ENCODE measurements at places on chromosomes 12 and 14.

DNA sequence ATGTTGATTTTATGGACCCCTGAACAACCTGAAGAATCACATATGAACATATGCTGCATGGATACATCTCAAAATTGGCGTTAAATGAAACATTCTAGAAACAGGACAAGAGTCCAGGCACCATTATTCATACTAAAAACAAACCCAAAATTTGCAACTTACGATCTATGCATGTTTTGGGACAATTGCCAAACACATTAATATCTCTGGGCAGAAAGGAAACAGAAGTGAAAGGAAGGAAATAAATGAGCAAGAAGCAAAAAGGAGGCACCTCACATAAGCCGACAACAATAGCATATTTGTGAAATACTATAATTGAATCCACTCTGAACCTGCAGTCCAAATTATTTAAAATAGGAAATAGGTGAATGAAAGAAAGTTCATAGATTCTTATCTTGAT, 1505.3 kb downstream of the AACS start:
- no peak for DNase-seq

DNA sequence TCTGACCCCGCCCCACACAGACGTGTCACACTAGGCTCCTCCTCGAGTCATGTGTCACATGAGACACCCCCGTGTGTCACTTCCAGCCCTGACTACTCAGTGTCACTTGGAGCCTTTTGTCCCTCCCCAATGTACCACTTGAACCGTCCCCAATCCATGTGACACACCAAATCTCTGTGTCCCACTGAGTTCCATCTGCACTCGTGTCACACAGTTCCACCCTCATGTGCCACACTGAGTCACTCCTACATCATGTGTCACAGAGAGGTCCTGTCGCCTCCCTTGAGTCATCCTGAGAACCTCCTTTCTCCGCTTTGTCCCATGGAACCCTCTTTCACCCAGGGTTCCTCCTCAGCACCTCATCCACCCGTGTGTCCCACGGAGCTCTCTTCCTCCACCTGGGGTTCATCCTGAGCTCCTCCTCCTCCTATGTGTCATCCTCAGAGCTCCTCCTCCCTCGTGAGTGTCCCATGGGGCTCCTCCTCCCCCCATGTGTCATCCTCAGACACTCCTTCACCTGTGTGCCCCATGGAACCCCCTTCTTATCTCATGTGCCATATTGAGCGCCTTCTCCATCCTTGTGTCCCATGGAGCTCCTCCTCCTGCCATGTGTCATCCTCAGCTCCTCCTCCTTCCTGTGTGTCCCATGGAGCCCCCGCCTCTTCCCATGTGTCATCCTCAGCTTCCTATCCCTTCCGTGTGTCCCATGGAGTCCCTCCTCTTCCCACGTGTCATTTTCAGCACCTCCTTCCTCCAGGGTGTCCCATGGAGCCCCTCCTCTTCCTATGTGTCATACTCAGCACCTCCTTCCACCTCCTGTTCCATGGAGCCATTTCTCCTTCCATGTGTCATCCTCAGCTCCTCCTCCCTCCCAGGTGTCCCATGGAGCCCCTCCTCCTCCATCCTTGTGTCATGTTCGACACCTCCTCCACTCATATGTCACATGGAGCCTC, 32.0 kb downstream of the RTL1 start:
- no peak for DNase-seq

GRCh38 chr14:84003346-84003745, 1526.6 kb upstream of the FLRT2 start:
- DNase-seq: no peak

DNA sequence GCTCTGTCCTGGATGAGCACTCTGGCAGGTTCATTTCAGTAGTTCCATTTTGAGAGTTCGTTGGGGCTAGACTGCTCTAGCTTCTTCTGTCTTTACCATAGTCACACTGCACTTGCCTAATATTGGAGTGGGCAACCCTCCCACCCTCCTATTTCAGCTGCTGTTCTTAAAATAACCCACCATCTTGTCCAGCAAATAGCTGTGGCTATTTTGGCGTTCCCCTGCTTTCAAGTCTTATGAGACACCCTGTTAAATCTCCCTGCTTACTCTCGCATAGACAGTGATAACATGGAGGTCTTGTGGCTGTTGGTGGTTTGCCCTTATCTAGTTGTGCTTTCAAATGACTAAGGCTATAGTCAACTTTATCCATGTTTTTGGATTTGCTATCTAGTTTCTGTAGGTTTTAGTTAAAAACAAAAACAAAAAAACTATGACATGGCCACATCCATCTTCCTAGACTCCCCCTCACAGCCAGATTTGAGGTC, 65.5 kb downstream of the LRP6 start:
- DNase-seq: no peak

GRCh38 chr12:107064243-107064642, 29.1 kb downstream of the CRY1 start:
- no peak for DNase-seq

DNA sequence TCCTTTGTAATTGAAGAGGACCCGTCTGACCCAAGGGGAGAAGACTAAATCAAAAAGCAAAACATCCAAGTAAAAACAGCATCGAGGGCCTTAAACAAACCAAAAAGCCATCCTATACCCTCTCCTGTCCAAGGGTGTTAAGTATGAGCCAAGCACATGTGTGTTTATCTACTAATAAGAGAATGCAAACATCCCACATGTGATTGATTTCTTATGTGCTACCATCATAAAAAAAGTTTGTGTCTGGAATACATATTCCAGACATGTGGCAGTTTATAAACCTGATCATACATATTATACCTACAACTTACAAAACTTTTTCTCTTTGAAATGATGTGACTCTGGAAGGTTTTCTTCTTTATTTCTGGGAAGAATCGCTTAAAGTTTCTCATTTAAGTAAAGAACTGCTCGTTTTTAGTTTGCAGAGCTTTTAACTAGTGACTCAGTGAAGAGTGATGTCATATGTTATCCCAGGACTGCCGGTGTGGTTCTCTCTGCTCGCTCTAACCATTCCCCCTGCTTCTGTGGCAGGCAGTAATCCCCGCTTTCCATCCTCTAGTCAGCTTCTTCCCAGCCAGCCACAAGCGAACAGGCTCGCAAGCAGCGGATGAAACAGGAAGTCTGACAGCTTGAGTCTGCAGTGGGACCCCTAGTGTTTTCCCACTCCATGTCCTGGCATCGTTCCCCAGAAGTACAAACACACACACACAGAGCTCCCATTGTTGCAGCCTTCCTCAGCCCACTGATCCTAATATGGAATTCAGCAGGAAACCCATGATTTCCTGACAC, 431 bp upstream of the RHOJ start:
- DNase-seq: no peak

DNA sequence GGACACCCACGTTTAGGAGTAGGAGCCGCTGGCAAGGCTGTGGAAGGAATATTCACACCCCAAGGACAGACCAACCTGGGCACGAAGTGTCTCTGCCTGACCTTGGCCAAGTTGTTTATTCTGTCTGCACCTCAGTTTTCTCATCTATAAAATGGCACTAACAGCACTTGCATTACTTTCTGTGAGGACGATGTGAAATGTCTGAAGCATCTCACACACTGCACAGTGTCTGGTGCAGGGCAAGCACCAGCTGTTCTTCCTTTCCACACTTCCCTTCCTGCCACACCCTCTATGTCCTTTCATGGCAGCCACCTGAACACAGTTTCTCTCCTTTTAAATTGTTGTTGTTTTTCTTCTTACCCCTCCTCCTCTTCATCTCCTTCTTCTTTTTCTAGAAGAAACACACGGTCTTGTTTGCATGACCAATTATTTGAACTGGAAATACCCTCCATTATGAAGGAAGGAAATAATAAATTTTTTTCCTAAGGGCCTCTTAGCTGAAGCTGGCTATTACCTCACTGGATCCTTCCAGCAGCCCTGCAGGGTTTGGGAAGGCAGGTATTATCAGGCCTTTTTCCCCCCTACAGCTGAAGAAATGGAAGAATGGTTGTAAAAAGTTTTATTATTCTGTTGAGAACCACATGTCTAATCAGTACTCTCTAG, 42.9 kb upstream of the ATP23 start:
- DNase-seq: no peak

GRCh38 chr14:85581691-85582090, 51.7 kb downstream of the FLRT2 start:
- DNase-seq: no peak

GRCh38 chr12:52917800-52918199, 12.9 kb upstream of the KRT8 start:
- no peak for DNase-seq

- no peak for DNase-seq
Measured at GRCh38 chr12:108807476-108807875, 49.9 kb downstream of the SSH1 start.

DNA sequence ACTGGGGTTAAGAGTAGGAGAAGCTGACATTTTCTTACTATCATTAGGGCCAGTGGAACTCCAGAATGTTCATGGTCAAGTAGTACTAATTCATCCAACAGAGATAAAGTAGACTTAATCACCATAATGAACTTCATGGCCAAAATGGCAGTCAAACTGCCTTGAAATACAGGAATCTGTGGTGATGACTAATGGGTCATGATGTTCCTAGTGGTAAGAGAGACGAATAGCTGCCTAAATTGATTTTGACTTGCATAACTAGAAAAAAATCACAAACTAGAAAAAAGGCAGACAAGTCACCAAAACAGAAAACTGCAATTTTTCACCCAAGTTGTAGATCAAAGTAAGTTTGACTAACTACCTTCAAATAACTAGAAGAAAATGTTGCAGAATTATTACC, 138.5 kb downstream of the MGAT4C start:
- no peak for DNase-seq

DNA sequence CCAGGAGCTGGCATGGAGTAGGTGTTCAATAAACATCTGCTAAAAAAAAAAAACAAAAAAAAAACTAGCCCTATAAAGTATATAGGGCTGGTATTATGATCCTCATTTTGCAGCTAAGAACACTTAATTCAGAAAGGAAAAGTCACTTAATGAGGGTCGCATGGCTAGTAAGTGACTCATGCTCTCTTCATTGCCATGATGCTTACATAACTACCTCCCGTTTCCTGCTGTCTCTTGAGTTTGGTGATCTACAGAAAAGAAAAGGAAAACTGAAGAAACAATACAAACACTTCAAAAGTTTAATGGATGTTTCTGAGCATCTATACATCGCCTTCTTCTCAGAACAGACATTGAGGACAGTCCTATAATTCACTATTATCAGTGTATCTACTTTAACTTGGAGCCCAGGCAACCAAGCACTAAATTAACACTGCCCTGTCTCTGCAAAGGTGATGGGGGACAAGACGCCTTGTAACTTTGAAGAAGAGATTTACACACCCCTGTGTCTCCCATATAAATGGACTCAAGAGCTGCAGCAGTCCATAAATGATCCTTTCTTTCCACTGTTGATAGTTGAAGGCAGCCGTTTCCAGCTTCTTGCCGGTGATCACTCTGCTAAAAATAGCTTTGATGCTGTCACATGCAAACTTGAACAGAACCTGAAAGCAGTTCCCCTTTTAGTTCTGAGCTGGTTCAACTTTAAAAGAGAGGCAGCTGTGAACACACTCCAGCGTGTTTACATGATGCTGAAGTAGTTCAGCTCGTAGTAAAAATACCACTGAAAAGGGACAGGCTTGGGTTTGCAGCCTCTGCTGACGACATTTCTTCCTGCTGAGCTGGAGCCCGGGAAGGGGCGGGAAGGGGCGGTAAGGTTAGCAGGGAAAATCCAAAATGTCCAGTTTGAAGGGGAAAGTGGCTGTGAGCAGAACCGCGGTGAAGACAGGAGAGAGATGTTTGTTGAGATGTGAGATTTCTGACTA, 113.3 kb downstream of the FOXN3 start:
- no peak for DNase-seq

GRCh38 chr12:50032854-50033581, 7.7 kb upstream of the RACGAP1 start:
- DNase-seq: no peak

DNA sequence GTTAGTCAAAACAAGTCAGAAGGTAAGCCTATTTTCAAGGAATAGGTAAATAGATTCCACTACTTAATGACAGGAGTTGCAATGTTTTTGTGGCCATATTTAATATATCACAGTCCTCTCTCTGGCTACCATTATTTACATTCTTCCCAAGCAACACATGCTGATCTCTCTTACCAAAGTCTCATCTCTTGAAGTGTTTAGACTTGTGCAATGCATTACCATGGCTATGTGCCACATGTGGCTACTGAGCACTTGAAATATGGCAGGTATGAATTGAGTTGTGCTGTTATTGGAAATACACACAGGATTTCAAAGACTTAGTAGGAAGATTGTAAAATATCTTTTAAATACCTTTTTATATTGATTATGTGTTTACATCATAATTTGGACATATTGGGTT, 262.4 kb upstream of the PDE3A start:
- no peak for DNase-seq

GRCh38 chr12:20360407-20360806, 7.9 kb upstream of the PDE3A start:
- DNase-seq: no peak

DNA sequence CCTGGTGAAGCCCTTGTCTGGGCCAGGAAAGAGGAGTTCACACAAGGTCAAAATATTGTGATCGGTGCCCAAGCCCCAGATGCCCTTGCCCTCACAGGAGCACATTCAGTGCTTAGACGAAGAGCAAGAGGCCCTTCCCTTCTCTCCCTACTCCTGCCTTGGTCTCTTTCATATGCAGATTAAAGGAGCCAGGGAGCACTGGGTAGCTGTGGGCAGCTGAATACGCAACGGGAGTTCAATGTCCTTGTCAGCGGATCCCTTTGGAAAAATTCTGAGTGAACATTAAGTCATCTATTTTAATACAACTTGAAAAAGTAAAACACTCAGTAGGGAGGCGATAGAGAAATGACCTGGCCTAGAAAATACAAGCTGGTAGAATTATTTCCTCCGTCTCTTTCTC, 1489.4 kb downstream of the AACS start:
- DNase-seq: no peak

DNA sequence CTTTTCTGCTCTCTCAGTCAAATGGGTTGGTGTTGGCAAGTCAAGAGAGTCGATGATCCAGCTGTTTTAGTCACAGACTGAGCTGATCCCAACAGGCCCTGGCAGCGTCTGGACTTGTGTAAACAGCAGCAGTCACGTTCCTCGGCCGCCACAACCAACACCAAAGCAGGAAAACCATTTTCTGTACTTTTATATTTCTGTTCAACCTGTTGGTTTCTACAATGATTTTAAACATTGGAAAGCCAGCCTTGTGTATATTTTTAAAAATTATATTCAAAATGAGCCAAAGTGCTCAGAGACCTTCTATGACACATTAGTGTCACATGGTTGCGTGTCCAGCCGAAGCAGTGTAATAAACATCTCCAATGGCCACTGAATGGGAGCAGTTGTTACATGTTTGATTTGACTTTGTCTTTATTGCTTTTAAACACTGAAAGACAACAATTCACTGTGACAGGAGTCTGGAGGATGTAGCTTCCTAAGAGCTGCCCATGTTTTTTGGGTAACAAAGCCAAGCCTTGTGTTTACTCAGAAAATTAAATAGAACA, 5.9 kb upstream of the SIVA1 start:
- DNase-seq: no peak

GRCh38 chr14:61737915-61738314, 24.3 kb upstream of the SNAPC1 start:
- no peak for DNase-seq
